ENCODE measurements at places on chromosomes 7 and 10.

DNA sequence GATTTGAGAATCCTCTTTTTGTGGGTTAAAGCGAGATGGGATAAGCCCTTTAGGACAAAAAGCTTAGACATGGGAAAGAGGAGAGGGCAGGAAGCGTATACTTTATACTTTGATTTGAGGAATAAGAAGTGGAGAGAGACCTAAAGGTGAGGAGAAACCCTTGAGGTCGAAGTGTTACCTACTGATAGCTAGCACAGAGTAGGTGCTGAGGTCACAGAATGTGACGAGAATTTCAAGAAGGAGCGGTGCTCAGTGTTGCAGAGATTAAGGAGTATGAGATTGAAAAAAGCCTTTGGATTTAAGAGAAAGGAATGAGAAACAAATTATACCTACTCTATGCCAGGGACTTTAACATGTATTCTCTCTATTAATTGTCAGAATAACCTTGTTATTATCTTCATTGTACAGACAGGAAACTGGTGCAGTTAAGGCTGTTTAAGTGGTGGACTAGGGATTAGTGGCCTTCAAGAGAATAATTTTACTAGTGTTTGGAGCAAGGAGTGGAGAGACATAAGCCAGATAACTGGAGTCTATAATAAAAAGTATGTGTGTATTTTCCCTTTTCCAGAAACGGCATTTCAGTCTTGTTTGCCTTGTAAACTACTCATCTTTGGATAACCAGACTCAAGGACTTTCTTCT is 8.8 kb downstream of the CAPZA2 start:
- DNase-seq: no peak

DNA sequence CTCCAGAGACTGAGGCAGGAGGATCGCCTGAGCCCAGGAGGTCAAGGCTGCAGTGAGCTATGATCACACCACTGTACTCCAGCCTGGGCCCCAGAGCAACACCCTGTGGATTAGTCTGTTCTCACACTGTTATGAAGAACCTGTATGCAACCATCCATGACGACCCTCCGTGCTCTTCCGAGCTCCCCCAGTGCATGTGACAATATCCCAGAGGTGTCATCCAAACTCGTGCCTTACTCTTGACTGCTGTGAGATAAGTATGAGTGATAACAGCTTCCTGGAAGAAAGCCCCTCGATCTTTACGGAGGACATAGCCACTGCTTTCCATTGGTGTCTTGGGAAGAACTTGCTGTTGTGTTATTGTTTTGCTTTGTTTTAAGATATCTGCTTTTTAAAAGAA is 591.9 kb downstream of the GALNT17 start:
- no peak for DNase-seq

GRCh38 chr7:26958834-26959233 is 94.4 kb upstream of the SKAP2 start:
- DNase-seq: no peak

- DNase-seq: no peak
Observed at GRCh38 chr10:48399056-48399541, 92.6 kb downstream of the MAPK8 start.

GRCh38 chr10:69858201-69858600 is 56.5 kb downstream of the COL13A1 start:
- DNase-seq: no peak

DNA sequence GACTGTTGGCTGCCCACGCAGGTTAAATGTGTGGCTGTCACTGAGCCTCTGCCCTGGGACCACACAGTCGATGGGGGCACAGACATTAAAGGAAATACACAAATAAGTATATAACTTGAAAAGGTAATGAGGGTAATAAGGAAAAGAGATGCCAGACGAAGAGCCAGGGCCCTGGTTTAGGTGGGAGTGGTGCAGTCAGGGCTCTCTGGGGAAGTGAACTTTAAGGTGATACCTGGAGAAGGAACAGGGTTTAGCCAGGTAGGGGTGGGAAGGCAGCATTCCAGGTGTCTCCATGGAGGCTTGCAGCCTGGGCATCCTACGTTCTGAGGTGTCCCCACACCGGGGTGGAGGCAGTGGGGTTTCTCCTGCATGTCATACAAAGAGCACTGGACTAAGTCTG is 50.4 kb downstream of the UNC5B start:
- no peak for DNase-seq

- DNase-seq: no peak
Observed at GRCh38 chr7:29274146-29275017, 79.8 kb downstream of the CHN2 start.

GRCh38 chr7:24417526-24418120 is 133.6 kb downstream of the NPY start:
- DNase-seq: no peak

- no peak for DNase-seq
Observed at GRCh38 chr7:115694424-115694823, 336.1 kb downstream of the TFEC start.

DNA sequence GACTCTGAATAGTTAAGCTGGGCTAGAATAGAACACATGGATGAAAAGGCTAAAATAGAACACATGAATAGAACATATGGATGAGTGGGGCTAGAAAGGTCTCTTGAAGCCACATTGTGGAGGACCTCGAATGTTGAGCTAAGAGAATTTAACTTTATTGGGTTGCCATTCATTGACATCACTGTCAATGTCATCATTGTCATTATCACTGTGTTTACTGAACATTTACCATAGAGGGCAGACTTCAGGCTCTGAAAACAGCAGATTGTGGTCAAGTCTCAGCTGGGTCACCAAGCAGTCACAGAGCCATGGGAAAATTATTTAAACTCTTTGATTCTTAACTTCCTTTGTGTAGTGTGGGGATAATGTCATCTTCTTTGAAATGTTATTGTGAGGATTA is 80.4 kb downstream of the WDFY4 start:
- DNase-seq: no peak

- DNase-seq: no peak
Observed at GRCh38 chr10:35690534-35690933, 48.4 kb upstream of the FZD8 start.

DNA sequence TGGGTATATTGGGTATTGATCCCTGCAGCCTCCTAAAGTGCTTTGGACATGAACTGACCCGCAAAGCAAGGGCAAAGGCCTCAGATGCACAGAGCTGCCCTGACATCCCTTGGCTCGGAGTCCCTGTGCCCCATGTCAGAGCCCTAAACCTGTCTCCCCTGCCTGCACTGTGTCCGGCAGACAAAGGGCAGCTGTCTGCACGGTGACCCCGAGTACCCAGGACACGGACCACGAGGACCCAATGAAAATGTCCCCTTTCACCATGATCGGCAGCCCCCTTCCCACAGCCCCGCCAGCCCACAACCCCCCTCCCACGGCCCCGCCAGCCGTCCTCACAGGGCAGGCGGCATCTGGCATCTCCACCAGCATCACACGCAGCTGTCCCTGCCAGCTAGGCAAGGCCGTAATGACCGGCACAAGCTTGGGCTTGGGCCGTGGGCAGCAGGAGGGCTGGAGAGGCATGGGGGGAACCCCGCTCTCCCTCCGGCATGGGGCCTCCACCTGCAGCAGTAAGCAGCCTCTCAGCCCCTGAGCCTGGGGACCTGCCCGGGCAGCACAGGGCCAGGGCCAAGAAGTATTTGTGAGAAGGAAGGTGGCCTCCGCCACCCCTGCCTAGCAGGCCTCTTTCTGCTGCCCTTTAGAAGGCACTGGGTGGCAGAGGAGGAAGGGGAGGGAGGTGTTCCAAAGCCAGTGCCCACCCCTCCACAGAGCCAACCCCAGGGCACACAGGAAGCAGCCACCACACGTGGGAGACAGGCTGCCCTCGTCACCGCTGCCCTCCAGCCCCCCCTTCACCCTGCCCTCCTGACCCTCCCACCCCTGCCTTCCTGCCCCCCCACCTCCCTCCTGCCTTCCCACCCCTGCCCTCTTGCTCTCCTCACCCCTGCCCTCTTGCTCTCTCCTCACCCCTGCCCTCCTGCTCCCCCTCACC is 10.1 kb downstream of the NUDT1 start:
- no peak for DNase-seq

- no peak for DNase-seq
Observed at GRCh38 chr7:150997075-150997511, 6.3 kb downstream of the NOS3 start.

DNA sequence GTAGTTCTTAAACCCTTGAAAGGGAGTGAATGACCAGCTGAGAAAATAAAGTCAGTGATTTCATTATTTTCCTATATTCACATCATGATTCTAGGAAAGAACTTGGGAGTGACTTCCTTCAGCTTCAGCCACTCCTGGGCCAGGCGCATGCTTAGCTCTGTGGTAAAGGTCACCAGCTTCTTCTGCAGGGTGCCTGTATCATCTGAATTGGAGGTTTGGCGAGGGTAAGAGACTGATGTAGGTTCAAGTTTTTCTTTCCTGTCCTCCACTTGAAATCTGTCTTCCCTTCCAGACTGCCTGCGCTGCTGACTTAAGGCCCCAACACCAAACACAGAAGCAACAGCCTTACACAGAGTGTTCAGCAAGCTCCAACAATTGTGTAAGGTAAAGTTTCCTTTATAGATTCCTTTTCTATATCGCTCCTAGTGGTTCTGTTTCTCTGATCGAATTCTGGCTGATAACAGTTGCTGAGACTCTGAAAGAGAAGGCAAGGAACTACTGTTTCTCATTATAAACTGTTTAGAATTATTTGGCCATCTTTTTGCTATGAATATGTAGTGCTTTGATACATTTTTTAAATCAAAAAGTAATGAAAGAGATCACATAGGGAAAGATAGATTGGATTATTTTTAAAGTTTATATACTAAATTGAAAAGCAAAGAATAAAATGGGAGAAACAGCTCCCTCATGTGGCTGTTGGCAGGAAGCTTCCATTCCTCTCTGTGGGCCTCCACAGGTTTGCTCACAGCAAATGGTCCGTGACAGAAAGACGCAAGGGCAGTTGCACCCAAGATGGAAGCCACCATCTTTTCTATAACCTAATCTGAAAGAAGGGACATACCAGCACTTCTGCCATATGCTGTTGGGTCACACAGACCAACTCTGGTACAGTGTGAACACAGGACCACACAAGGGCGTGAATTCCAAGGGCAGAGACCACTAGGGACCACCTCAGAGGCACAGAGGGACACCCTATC is 14.0 kb downstream of the GATAD1 start:
- DNase-seq: no peak

GRCh38 chr7:101517304-101517703 is 111.8 kb downstream of the MYL10 start:
- no peak for DNase-seq

GRCh38 chr7:98077762-98078161 is 28.9 kb upstream of the LMTK2 start:
- no peak for DNase-seq

GRCh38 chr10:108574233-108574632 is 1349.1 kb downstream of the XPNPEP1 start:
- no peak for DNase-seq

DNA sequence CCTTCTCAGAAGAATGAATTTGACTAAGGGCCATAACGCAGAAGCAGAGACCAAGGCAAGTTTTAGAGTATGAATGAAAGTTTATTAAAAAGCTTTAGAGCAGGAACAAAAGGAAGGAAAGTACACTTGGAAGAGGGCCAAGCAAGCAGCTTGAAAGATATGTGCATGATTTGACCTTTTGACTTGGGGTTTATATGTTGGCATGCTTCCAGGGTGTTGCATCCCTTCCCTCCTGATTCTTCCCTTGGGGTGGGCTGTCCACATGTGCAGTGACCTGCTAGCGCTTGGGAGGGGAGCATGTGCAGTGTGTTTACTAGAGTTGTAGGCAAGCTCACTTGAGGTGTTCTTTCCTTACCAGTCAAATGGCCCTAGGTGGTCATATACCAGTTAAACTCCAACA is 37.9 kb upstream of the LRRN3 start:
- DNase-seq: no peak

GRCh38 chr7:12256090-12256489 is 45.0 kb downstream of the TMEM106B start:
- DNase-seq: no peak

GRCh38 chr7:28062197-28062991 is 118.2 kb downstream of the JAZF1 start:
- DNase-seq: peak; percentile 25

- no peak for DNase-seq
Observed at GRCh38 chr10:124053971-124054370, 39.4 kb downstream of the CHST15 start.

DNA sequence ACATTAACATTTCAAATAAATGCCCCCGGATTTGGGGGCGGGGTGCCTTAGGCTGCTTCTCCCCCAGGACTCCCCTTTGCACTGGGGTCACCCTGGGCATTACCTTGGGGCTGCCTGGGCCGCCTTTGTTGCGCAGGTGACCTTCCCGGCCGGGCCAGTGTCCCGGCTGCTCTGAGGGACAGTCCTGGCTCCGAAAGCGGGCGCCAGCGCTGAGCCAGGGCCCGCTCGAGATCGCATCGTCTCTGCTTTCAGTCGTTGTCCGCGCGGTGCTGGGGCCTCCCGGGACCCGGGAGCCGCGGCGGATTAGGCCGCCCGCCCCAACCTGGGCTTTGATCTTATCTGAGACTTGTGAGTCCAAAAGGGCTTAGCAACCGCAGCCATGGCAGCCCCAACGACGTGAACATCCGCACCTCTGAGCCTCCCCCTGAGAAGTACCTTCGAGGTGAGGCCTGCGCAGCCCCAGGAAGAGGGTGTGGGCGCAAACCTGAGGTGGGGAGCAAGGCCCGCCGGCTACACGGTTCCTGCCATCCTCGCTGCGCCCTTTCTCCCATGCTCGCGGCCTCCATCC is 14.8 kb upstream of the WAPL start:
- DNase-seq: peak; percentile 16

DNA sequence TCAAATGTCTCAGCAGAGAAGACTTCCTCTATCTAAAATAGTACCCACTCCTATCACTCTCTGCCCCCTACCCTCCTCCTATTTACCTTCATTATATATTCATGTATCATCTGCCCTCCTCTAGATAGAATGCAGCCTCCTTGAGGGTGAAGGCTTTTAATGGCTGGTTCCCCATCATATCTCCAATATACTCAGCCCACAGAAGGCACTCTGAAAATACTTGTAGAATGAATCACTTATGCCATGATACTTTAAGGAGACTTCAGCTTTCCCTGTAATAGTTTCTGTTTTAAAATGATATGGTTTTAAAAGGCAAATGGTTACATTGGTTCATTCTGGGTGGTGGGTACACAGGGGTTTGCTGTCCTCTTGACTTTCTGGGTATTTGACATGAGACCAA is 25.3 kb downstream of the GFRA1 start:
- DNase-seq: no peak

GRCh38 chr7:28032738-28033380 is 147.7 kb downstream of the JAZF1 start:
- no peak for DNase-seq

- no peak for DNase-seq
Observed at GRCh38 chr7:91519241-91520158, 255.3 kb downstream of the FZD1 start.

GRCh38 chr7:98724591-98724990 is 107.5 kb downstream of the NPTX2 start:
- no peak for DNase-seq

All from stimulated activated CD8-positive, alpha-beta memory T cell treated with anti-CD3 and anti-CD28 coated beads, Interleukin-7, amount 100 ng/mL, for 1 hour (primary cell).